ENCODE measurements at places on chromosomes 13 and 19.

DNA sequence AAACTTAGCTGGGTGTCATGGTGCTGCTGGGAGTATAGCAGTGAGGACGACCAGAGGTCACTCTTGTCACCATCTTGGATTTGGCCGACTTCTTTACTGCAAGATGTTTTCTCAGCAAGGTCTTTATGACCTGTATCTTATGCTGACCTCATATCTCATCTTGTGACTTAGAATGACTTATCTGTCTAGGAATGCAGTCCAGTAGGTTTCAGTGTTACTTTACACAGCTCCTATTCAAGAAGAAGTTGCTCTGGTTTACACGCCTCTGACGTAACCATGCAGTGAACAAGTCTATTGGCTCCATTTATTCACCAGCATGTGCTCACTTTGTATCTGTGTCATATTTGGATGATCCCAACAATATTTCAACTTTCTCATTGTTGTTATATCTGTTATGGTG is 26.7 kb downstream of the ZNF850 start:
- no peak for DNase-seq

- DNase-seq = no peak
These were observed 787.9 kb upstream of the KLHL1 start for GRCh38 chr13:70896136-70896535.

DNA sequence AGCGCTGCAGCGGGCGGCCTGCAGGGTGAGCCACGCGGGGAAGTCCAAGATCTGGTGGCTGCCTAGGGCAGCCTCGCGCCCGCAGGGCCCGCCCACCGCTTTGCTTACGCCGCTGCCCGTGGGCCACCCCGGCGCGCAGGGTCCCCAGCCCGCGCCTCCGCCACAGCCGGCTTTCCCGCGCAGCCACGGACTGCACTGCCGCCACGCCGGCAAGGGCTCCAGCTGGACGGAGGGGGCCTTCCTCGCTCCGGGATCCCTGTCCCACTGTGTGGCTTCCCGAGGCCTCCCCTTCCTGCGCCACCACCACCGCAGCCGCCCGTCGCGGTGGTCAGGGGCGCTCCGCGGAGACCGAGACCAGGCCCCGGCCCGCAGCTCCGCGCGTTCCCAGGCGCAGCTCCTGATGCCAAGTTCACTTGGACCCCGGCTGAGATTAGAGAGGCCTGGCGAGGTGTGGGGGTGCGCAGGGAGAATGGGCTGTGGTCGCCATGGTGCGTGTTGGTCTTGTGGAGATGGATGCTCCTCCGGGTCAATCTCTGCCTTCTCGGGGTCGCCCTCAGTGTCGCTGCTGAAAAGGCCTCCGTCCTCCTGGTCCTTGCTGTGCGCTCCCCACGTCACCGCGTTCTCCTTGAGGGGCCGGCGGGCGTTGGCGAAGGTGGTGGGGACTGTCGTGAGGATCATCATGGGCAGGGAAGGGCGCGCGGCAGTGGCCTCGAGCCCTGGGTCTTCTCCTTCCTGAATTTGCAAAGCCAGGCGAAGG is 17.9 kb upstream of the RNF17 start:
- no peak for DNase-seq

DNA sequence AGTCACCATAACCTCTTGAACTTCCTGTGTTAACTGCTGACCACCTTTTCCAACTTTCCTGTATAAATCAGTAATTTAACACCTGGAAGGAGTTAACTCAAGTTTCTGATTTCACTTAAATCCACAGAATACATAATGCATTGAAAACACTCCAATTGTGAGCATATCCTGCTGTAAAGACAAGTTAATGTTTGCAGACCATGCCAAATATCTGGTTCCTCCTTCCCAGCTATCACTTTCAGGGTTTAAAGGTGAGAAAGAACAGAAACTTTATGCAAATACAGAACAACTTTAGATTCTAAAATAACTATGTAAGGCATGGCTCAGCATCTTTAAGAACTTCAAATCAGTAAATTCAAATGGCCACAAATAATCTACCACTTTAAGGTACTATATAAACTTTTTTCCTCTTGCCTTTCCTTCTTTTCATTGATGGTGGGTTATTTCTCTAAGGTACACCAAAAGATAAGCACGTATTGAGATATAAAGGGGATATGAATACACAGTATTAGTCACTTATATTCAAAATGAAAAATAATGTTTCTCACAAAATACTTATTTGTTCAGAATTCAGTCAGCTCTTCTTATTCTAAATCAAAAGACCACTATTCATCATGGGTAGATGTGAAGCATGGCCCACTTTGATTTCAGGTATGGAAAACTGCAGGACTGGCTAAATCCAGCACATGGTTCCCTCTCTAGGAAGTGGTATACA is 6.6 kb upstream of the TPTE2 start:
- DNase-seq = no peak

- no peak for DNase-seq
These were observed 21.7 kb upstream of the PCDH8 start for GRCh38 chr13:52870143-52870542.

DNA sequence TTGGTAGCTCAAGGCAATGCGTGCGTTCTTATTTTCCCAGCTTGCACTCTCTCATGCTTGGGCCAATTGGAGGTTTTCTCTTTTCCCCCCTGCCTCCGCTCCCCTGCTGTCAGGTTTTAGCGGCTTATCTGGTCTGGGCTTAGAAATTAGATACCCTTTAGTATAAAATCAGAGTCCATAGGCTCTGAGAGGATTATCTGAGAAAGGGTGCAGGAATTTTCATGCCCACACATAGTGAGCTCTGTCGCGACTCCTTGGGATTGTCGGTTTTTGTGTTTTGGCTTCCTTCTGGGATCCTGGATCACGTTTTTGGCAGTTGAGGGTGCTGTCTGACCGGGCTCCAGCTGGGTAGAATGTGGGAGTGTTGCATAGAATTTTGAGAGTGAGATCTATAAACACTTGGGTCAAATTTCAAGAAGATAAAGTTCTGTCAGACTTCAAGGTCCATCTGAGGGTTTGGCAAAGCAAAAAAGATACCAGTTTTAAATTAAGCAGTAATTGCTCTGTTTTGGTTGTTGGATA is 12.4 kb downstream of the CHAF1A start:
- no peak for DNase-seq

DNA sequence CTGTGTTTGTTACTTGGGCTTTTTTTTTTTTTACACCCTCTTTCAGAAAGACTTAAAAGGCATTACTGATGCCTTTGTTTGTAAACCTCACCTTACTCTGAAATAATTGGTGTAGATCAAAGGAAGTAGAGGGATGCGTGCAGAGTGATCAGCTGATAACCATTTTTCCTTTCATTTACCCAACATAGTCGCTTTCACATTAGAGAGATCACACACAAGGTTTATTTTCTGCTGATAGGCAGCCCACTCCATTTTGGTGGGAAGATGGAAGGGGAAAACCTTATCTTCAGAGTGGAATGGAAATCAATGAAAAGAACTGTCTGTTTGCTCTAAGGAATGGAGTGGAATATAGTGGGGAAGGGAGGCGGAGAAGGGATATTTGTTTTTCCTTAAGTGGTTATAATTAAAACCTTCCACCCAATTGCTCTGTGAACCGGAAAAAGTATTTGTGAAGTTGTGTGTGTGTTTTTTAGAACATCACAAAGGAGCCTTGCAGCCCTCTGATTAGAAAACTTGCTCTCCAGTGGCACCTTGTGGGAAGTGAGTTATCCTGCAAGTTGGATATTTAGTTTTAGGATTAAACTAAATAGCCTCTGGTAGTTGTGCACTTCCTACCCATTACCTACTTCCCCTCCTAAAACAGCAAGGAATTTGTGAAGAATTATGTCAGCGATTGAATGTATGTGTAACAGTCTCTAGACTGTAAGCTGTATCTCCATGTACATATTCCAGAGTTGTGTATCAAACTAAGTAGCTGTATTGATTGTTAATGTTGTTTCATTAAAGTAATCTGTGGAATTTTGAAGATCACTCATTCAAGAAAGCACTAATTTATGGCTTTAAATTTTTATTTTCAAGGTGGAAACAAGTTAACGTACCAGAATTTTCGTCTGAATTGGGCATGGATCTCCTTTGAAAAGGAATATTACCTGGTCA is 76.8 kb downstream of the FREM2 start:
- peak; percentile 1 for DNase-seq

DNA sequence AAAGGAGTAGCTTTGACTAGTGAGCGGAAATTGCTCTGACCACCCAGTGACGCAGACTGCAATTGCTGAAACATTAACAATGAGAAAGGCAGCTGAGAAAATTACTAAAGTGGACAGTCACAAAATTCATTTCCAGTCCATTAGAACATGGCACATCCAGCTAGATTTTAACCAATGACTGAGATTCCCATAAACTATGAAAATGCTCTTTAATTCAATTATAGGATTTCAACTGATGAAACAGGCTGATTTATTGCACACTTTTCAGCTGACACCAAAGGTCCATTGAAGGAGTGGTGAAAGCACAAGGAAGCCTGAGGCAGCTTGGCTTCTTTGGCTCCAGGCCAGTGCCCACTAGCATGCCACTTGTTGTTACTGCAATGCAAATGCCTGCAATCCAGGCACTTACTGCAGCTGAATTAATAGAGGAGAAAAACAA is 933.4 kb downstream of the SLITRK6 start:
- peak; percentile 27 for DNase-seq

DNA sequence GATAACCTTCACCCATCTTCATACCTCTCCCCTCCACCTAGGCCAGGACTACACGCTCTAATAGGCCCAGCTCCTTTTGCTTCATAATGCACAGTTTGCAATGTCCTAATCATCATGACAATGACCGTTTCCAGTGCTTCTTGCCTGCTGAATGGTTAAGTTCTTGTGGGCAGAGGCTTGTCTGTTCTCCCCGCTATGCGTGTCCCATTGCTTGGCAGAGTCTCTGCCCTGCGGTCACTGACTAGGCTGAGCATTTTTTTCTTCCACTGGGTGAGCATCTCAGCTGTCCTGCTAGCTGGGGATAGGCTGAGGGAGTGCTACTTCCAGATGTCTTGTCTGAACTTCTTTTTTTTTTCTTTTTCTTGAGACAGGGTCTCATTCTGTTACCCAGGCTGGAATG is 314.7 kb downstream of the UQCRFS1 start:
- DNase-seq = no peak

GRCh38 chr19:10603873-10604459 is 16.9 kb upstream of the AP1M2 start:
- no peak for DNase-seq

DNA sequence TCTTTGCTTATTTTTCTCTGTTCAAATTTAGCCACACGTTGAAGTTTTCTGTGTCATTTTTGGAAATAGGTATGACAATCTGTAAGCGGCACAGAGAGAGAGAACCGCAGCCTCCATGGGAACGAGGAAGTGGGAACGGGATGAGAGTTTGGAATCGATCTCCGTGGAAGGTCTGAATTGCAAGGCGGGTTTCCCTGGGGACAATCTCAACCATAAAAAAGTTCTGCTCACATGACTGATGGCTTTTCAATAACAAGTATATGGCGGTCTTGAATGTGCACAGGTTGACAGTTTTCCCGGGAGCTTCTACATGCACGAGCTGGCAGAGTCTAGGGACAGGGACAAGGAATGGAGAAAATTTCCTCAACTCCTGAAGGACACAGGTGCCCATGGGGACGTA is 90.9 kb downstream of the INSR start:
- DNase-seq = no peak

GRCh38 chr13:91647361-91647990 is 249.1 kb downstream of the GPC5 start:
- no peak for DNase-seq

DNA sequence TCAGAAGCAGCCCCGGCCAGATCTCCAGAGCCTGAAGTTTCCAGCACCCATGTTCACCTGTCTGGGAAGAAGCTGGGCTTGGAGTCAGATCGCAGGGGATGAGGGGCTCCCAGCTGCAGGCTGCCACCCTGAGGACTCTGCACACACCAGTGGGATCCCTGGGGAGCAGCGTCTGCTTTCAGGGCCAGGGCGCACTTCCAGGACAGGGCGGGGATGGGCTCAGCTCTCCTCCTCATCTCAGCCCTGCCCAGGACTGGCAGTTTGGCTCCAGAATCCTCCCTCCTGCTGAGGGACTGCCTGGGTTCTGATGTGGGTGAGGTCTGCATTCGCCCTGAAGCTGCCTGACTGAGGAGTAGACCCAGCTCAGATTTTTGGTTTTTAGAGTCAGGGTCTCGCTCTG is 3.5 kb downstream of the SLC7A9 start:
- no peak for DNase-seq

GRCh38 chr19:2770055-2771013 is 12.7 kb downstream of the SGTA start:
- no peak for DNase-seq

- no peak for DNase-seq
These were observed 19.1 kb upstream of the KCTD4 start for GRCh38 chr13:45219938-45220375.

DNA sequence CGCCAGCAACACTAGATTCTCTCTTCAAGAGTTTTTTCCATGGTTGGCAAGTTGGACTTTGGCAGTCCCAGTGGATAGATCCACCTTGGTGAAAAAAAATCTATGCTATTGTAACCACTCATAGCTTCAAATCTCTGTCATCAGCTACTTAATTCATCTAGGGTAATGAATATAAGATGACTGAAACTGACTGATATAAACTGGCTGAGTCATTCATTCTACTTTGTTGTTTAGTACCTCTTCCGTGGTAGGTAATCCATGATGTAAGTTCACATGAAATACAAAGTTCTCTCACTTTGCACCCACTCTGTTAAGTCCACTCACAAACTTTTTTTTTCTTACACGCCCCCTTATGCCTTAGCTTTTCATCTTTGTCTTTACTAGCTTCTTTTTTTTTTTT is 1381.5 kb downstream of the SLITRK5 start:
- no peak for DNase-seq

GRCh38 chr19:47741544-47742140 is 3.7 kb upstream of the NOP53 start:
- no peak for DNase-seq

GRCh38 chr13:79226938-79227337 is 179.1 kb downstream of the RBM26 start:
- no peak for DNase-seq

GRCh38 chr19:54231077-54231931 is 8.5 kb upstream of the LILRB3 start:
- DNase-seq = peak; percentile 48

DNA sequence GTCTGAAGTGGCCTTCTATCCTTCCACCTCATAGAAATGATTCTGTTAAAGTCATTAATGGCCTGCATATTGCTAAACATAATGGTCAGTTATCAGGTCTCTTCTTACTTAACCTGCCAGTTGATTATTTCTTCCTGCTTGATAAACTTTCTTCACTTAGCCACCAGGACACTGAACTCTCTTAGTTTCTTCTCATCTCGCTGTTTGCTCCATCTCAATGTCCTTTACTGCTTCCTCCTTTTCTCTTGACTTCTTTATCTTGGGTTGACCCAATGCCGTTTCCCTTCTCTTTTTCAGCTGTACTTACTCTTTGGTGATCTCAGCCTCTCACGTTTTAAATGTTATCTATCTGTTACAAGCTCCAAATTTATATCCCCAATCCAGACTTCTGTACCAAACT is 17.1 kb upstream of the CLC start:
- DNase-seq = no peak

DNA sequence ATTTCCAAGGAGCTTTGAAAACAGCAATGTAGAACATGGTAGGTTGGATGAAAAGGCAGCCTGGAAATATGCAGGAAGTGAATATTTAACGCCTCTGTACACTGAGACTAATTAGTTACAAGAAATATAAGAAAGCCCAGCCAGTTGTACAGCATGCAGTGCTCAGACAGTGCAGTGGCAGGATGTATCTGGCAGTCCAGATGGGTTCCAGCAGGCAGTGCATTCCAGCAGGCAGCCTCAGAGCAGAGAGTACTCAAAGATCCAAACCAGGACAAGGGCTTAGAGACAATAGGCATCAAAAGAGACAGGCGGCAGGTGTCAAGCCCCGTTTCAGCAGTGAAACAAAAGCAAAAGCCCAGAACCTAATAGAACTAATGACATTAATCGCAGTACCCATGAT is 2776.3 kb downstream of the PCDH9 start:
- no peak for DNase-seq

Data from nucleus accumbens (tissue), 56 donors.